HFFc6 (cell line): ENCODE measurements at places on chromosomes 2 and 18. TPM values are rescaled to one million over a fixed set of nuclear protein-coding genes. Genes with fewer than 3 reads are reported as not detected.
A peak's percentile ranks its signal among the peaks of the same experiment; 100 is the strongest.

OBSL1 gene
- 62.4 to 85.2 TPM (median 72.3 TPM) in 3 replicates for total RNA-seq

C2orf80 gene
- not detected in 3 replicates for total RNA-seq

IL36B gene
- total RNA-seq = not detected in 3 replicates

HAAO gene
- total RNA-seq = 0.32 TPM in 1 of 3 replicates, not detected in the others

FABP1 gene
- not detected in 3 replicates for total RNA-seq

DES gene
- 0.23 TPM in 1 of 3 replicates, not detected in the others for total RNA-seq

IL36A gene
- total RNA-seq = not detected in 3 replicates

CFAP210 gene
- 0.14 TPM in 1 of 3 replicates, not detected in the others for total RNA-seq

PKDCC gene
- 0.14 TPM in 1 of 3 replicates, not detected in the others for total RNA-seq

HOXD1 gene
- total RNA-seq = not detected in 3 replicates

TCF23 gene
- total RNA-seq = not detected in 3 replicates

DNA sequence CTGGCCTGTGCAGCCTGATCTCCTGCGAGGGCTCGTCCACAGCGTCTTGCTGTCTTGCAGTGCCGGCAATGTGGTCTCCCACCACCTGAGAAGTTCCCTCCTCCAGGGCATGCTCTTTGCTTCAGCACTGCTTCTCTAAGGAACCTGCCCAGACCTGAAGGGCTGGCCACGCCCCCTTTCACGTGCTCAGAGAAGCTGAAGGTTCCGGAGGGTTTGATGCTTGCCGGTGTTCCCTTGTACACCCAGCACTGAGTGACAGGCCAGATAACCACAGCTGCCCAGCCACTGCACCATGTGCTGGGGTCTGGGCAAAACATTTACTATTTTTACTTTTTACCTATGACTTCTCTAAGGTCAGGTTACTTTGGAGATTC is 1.7 kb upstream of the POLR2D start:
- peaks cover 22% of the 10 kb centered on the region for H3K36me3 ChIP-seq
- no peaks in the 10 kb centered on the region; the same call in 1 of the 2 replicates for H3K27me3 ChIP-seq
- peaks cover 7% of the 10 kb centered on the region for H3K4me1 ChIP-seq
- no peak for DNase-seq
- H3K27ac ChIP-seq = no peak overlapping the region

DNA sequence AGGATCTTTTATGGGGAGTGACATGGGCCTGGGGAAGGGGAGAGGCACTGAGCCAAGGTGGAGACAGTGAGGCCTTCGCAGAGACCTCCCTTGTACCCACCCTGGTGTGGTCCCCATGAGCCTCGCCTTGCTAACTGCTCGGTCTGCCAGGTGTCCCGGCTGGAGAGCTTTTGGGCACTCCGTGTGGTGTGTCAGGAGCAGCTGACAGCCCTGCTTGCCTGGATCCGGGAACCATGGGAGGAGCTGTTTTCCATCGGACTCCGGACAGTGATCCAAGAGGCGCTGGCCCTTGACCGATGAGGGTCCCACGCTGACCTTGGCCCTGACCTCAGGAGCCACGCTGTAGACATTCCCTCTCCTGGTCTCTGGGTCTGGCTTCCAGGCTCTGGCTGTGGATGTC is 11.5 kb upstream of the SLC4A3 start:
- no peak overlapping the region for H3K4me3 ChIP-seq
- H3K27me3 ChIP-seq = no peaks in the 10 kb centered on the region
- H3K36me3 ChIP-seq = peaks cover 23% of the 10 kb centered on the region
- no peaks in the 10 kb centered on the region for H3K4me1 ChIP-seq
- DNase-seq = no peak

- DNase-seq = no peak
- no peak overlapping the region for H3K4me3 ChIP-seq
- no peak overlapping the region for H3K27ac ChIP-seq
- H3K4me1 ChIP-seq = no peaks in the 10 kb centered on the region
- no peaks in the 10 kb centered on the region for H3K27me3 ChIP-seq
Measured at GRCh38 chr2:125427721-125428315, 1228.1 kb upstream of the GYPC start.

GRCh38 chr18:32324181-32324580 is 134.3 kb downstream of the MEP1B start:
- no peak for DNase-seq
- H3K4me3 ChIP-seq = no peak overlapping the region
- H3K27ac ChIP-seq = no peak overlapping the region
- H3K4me1 ChIP-seq = no peaks in the 10 kb centered on the region
- H3K27me3 ChIP-seq = no peaks in the 10 kb centered on the region; the same call in none of the 2 replicates
- no peaks in the 10 kb centered on the region for H3K36me3 ChIP-seq

- H3K27ac ChIP-seq = no peak overlapping the region
- no peaks in the 10 kb centered on the region; the same call in 1 of the 2 replicates for H3K4me1 ChIP-seq
- H3K4me3 ChIP-seq = no peak overlapping the region
Measured at GRCh38 chr18:6712401-6712800, 17.1 kb upstream of the ARHGAP28 start.

- H3K27me3 ChIP-seq = no peaks in the 10 kb centered on the region
- H3K27ac ChIP-seq = peak overlapping the region; percentile 78
- DNase-seq = peak; percentile 82
- H3K4me1 ChIP-seq = peaks cover 54% of the 10 kb centered on the region
- H3K4me3 ChIP-seq = peak overlapping the region; percentile 65
- peaks cover 5% of the 10 kb centered on the region; the same call in 1 of the 2 replicates for H3K36me3 ChIP-seq
Measured at GRCh38 chr2:47119001-47119400, 36.1 kb downstream of the STPG4 start.

DNA sequence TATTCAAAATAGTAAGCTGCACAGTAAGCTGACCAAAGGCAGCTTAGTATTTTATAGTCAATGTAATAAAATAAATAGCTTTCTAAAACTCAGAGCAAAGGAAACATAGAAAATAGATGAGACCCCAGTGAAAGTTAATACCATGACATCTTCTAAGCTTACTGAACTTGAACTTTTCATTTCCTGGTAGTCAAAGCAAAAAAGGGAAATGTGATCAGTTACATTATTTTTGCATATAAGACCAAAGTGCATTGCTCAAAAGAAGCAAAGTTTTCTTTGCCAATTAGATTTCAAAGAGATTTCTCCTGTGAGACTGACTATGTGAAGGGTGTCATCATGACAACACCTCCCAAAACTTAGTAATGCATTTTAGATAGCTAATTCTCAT is 70.2 kb downstream of the MYO1B start:
- peaks cover 62% of the 10 kb centered on the region for H3K4me1 ChIP-seq
- H3K27me3 ChIP-seq = peaks cover 2% of the 10 kb centered on the region; the same call in 1 of the 2 replicates
- DNase-seq = no peak
- H3K36me3 ChIP-seq = peaks cover 36% of the 10 kb centered on the region
- peak overlapping the region; percentile 17; the same call in 1 of the 2 replicates for H3K27ac ChIP-seq
- H3K4me3 ChIP-seq = no peak overlapping the region

DNA sequence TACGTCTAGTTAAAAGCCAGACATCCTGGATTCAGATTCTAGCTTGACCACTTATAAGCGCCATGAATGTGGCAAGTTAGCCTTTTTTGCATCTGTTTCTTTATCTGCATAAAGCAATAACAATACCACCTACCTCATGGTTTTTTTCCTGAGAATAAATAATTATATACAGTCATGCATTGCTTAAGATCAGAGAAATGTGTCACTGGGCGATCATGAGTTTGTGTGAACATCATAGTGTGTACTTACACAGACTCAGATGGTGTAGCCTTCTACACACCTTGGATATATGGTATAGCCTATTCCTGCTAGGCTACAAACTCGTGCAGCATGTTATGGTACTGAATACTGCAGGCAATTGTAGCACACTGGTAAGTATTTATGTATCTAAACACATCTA is 84.7 kb upstream of the PELI1 start:
- no peak for DNase-seq
- peaks cover 37% of the 10 kb centered on the region for H3K4me1 ChIP-seq
- no peaks in the 10 kb centered on the region for H3K36me3 ChIP-seq
- H3K27ac ChIP-seq = no peak overlapping the region
- peaks cover 14% of the 10 kb centered on the region for H3K27me3 ChIP-seq

DNA sequence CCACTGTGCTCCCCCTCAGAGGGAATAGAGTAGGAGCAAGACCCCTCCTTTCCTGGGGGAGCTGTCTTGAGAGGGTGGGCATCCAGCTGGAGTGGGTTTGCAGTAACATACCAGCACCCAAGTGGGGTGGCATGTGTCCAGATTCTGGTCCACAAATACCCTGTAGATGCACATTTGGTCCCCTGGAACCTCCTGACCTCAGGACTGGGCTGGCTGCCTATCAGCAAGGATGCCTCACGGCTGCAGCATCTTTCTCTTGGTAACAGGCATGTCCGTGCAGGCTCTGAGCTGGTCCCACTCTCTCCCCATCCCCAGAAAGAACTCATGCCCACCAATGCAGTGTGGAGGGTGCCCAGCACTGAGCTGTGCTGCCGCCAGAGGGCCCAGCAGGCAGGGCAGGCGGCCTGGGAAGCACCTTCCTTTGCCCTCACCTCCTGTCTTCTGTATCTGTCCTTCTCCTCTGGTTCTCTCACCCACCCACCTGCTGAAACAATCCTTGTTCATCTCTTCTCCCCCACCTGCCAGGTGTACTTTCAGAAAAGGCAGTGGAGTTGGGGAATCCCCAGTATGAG is 47.4 kb downstream of the ITGB1BP1 start:
- H3K4me3 ChIP-seq = no peak overlapping the region
- no peak overlapping the region for H3K27ac ChIP-seq
- DNase-seq = no peak
- peaks cover 52% of the 10 kb centered on the region for H3K4me1 ChIP-seq
- H3K27me3 ChIP-seq = peaks cover 11% of the 10 kb centered on the region

GRCh38 chr2:99609851-99610381 is 120.1 kb upstream of the REV1 start:
- peaks cover 11% of the 10 kb centered on the region for H3K27me3 ChIP-seq
- H3K36me3 ChIP-seq = no peaks in the 10 kb centered on the region
- H3K27ac ChIP-seq = no peak overlapping the region
- no peak overlapping the region for H3K4me3 ChIP-seq
- peaks cover 23% of the 10 kb centered on the region for H3K4me1 ChIP-seq

- no peak for DNase-seq
- H3K36me3 ChIP-seq = no peaks in the 10 kb centered on the region
- no peak overlapping the region for H3K4me3 ChIP-seq
- H3K4me1 ChIP-seq = peaks cover 34% of the 10 kb centered on the region
Measured at GRCh38 chr2:219728991-219729487, 101.6 kb downstream of the SLC4A3 start.

DNA sequence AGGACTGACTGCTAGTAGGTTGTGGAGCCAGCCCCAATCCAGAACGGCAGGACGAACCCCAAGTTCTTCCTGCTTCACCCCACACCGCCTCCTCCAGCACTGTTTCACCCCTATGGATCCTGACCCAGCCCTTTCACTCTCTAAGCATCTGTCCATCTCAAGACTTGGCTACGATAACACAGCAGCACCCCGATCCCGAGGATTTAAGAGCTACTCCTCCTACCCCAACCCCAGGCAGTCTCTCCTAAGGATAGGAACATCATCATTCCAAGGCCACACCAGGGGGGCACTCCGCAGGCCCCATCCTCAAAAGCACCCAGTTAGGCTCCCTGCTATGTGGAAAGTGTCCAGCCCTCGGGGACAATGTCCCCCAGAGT is 645 bp downstream of the KCTD18 start:
- H3K36me3 ChIP-seq = no peaks in the 10 kb centered on the region
- no peaks in the 10 kb centered on the region for H3K27me3 ChIP-seq
- peak overlapping the region; percentile 75 for H3K27ac ChIP-seq
- H3K4me1 ChIP-seq = peaks cover 15% of the 10 kb centered on the region

- H3K27me3 ChIP-seq = peaks cover 28% of the 10 kb centered on the region
- peaks cover 12% of the 10 kb centered on the region for H3K4me1 ChIP-seq
- H3K4me3 ChIP-seq = no peak overlapping the region
Measured at GRCh38 chr18:47990981-47991380, 60.5 kb upstream of the SMAD2 start.

- peaks cover 17% of the 10 kb centered on the region for H3K27me3 ChIP-seq
- DNase-seq = no peak
- H3K27ac ChIP-seq = no peak overlapping the region
- H3K36me3 ChIP-seq = no peaks in the 10 kb centered on the region
- no peak overlapping the region for H3K4me3 ChIP-seq
Measured at GRCh38 chr18:37242091-37242490, 323.5 kb downstream of the CELF4 start.

- peak overlapping the region; percentile 90 for H3K4me3 ChIP-seq
- DNase-seq = no peak
- peaks cover 16% of the 10 kb centered on the region; the same call in 1 of the 2 replicates for H3K36me3 ChIP-seq
- H3K4me1 ChIP-seq = peaks cover 58% of the 10 kb centered on the region
Measured at GRCh38 chr2:176130147-176130956, 847 bp downstream of the HOXD8 start.

GRCh38 chr2:219521066-219521880 is 7.0 kb downstream of the ASIC4 start:
- peaks cover 37% of the 10 kb centered on the region for H3K4me1 ChIP-seq
- no peak for DNase-seq
- peaks cover 7% of the 10 kb centered on the region; the same call in 1 of the 2 replicates for H3K27me3 ChIP-seq
- peak overlapping the region; percentile 91 for H3K27ac ChIP-seq
- peak overlapping the region; percentile 79 for H3K4me3 ChIP-seq

DNA sequence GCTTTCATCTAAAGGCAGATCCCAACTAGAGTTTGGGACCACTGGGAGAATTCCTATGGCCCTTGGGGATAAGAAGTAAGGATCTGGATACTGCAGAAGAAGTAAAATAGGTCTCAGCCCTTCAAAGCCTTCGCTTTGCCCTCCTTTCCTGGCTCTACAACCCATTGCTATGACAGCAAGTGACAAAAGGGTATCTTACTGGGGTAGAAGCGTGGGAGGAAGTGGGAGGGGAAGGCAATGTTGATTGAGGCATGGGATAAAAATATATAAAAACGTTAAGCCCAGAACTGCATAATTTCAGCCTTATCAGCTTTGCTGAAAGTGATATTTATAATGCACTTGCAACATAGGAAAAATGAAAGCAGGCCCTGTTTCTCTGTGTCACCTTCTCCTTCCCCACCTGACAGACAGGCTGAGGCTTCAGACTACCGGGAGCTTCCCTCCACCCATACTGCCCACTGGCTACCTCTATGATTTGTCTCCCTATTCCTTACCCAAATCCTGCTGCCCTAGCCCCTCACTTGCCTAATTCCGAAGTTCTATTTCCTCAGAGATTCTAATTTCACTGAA is 14.9 kb upstream of the SOS1 start:
- no peak for DNase-seq
- H3K27me3 ChIP-seq = no peaks in the 10 kb centered on the region; the same call in none of the 2 replicates
- no peak overlapping the region for H3K4me3 ChIP-seq

- no peaks in the 10 kb centered on the region for H3K27me3 ChIP-seq
- H3K27ac ChIP-seq = no peak overlapping the region
- no peak overlapping the region for H3K4me3 ChIP-seq
- DNase-seq = no peak
- no peaks in the 10 kb centered on the region for H3K36me3 ChIP-seq
- no peaks in the 10 kb centered on the region for H3K4me1 ChIP-seq
Measured at GRCh38 chr2:156810094-156810493, 373.9 kb downstream of the GPD2 start.

DNA sequence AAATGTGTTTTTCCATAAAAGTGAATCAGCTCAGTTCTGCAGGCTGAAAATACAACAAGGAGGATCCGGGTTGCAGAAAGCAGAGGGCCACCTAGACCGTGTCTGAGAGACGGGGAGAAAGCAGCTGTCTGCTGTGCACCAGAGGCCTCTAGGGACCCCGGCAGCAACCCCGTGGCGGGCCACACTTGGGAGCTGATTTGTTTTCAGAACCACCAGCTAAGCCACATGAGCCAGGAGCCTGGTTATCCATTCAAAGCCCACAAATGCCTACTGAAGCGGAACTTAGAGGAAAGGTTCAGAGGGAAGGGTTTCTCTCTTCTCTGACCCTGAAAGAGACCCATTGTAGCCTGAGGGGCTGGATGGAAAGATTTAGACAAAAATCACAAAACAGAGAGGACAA is 28.4 kb upstream of the ID2 start:
- DNase-seq = no peak
- H3K27ac ChIP-seq = no peak overlapping the region
- peaks cover 13% of the 10 kb centered on the region for H3K27me3 ChIP-seq
- H3K36me3 ChIP-seq = no peaks in the 10 kb centered on the region
